T-cell (primary cell): ENCODE measurements at places on chromosomes 13 and 19.

DNA sequence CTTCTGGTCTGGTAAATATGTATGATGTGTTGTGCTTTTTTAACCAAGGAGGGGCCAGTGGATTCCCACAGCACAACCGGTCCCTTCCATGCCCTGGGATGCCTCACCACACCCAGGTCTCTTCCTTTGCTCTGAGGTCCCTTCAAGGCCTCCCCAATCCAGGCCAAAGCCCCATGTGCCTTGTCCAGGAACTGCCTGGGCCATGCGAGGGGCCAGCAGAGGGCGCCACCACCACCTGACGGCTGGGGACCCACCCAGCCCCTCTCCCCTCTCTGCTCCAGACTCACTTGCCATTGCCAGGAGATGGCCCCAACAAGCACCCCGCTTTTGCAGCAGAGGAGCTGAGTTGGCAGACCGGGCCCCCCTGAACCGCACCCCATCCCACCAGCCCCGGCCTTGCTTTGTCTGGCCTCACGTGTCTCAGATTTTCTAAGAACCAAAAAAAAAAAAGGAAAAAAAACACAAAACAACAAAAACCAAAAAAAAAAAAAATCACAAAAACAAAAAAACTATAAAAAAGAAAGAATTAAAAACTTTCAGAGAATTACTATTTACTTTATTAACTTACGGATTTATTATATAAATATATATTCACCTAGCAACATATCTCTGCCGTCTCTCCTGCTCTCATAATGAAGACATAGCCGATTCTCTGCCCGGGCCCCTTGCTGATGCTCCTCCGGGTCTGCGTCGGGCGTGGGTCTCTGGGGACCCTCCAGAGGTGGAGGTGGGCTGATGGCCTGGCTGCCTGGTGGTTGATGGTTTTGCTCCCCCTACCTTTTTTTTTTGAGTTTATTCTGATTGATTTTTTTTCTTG is 14.4 kb downstream of the CAPN12 start:
- DNase-seq: peak; percentile 64

GRCh38 chr13:74444864-74445479 is 310.8 kb upstream of the KLF12 start:
- no peak for DNase-seq

DNA sequence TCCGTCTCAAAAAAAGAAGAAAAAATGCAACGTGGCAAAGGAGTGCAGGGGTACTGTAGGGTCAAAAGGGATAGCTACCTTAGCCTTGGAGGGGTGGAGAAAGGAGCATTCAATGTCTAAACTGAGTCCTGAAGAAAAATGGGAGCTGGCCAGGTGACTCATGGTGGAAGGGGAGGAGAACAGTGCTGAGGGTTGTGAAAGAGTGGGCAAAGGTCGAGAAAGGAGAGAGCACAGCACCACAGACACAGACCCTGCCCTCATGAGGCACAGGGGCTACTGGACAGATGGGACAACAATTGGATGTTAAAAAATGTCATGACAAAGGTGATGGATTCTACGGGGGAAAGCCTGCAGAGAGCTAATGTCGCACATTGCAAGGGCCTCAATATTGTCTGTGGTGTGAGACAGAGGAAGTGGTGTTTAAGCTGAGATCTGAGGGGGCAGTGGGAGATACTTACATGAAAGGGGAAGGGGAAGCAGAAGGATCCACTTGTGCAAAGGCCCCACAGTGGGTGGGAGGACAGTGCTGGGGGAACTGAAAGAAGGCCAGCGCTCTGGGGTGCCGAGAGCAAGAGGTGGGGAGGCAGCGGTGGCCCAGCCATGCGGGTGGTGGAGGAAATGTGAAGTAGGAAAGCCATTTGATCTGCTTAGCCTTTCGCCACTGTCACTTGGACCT is 42.9 kb upstream of the URAD start:
- no peak for DNase-seq

DNA sequence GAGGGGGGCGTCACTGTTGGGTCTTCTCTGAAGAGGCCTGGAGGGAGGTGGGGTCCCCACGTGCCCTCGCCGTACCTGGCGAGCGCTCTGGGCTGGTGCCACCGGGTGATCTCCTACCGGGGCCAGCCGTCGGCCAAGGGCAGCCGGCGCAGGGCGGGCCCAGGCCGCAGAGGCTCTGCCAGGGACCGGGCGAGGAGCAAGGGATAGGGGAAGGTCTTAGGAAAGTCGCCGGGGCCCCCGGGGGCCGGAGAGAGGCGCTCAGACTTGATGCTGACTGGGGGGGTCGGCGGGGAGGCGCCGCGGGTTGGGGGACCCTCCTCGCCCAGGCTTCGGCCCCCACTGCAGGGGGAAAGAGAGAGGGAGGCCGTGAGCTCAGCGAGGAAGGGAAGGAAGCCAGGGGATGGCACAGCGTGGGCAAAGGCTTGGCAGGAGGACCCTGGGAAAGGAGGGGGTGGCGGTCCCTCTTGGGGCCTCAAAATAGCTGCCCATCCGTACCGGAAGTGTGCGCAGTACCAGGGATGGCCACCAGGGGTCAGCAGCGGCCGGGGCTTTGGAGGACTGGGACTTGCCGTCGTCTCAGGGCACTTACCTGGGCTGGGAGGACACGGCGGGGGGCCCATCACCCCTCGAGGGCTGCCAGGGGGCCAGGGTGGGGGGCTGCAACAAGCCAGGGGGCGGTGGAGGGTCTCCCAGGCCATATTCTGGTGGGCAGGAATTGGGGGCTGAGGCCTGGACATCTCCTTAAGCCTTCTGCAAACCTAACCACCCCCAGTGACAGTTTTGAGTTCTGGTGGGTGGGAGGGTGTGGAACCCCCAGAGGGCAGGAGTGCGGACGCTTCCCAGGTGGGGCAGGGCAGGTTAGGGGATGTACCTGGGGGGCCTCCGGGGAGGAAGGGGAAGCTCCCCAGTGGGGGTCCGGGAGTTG is 7.7 kb upstream of the TMEM161A start:
- peak; percentile 84 for DNase-seq

DNA sequence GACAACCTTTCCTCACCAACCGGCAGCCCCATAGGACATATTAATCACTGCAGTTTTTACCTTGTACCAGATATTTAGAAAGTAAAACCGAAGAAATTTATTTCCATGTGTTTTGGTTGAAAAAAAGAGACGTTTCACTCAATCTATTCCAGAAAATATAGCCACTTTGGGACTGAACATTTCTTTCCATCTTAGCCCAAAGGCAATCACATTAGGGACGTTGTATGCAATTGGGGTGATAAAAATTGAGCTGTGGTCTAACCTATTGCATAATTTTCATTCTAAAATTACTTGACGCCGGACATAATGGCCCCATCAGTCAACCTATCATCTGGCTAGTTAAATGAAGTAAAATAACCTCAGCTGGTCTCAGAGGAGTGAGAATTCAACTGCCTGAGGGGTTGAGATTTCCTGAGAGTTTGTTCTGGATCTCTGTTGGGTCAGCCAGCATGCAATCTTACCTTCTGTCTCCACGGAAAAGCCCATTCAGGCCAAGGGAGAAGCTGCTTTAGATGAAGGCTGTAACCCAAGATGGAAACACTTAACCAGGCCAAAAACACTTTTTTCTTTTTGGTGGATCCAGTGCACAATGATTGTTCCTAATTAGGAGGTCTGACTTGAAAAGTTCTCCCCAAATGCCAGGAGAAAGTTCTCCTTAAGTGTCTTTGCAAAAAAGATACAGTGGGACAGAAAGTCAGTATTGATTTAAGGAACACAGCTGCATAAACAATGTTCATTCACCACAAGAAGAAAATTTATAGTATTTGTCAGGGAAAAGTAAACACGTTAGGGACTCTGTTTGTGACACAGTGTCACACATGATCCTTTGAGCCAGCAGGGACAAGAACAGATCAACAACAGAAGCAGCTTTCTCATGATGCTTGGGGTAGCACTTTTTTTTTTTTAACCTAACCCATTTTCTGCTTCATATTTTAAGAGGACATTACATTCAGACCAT is 34.1 kb downstream of the DLEU7 start:
- no peak for DNase-seq

GRCh38 chr19:1672038-1672768 is 19.8 kb upstream of the TCF3 start:
- no peak for DNase-seq

- no peak for DNase-seq
Measured at GRCh38 chr19:10850631-10851030, 2.4 kb downstream of the C19orf38 start.

DNA sequence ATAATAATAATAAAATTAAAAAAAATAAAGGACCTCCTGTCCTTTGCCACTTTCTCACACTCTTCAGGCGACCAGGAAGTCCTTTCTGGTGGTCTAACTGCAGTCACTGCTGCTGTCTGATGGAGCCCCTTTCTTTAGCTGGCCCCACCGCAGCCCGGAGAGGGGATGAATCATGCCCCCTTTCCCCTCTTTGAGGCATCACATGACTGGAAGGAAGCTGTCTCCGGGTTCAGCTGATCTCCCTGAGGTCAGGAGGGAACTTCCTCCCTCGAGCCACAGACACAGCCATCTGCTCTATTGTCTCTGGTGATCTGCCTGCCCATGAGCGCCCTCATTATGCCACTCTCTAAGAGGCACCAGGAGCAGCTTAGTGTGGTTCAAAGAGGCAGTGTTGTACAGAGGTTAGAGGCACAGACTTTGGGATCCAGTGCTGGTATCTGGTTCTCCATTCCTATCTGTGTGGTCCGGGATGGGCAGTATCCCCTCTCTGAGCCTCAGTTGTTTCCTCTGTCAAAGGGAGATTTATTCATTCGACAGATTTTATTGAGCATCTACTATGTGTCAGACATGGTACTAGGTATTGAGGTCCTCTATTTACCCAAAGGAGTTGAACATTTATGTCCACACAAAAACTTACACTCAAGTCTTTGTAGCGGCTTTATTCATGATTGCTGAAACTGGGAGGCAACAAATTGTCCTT is 30.0 kb downstream of the VAV1 start:
- peak; percentile 34 for DNase-seq

GRCh38 chr13:51717786-51718398 is 86.1 kb downstream of the DHRS12 start:
- no peak for DNase-seq

- DNase-seq: no peak
Measured at GRCh38 chr13:104098421-104098820, 1032.2 kb upstream of the SLC10A2 start.
